ENCODE measurements at places on chromosomes 12 and 14.
A peak's percentile ranks its signal among the peaks of the same experiment; 100 is the strongest.

GRCh38 chr12:68613209-68613904 is 2.7 kb downstream of the RAP1B start:
- DNase-seq: no peak

GRCh38 chr12:11978726-11979384 is 91.9 kb upstream of the BCL2L14 start:
- DNase-seq: no peak

- DNase-seq: no peak
These were observed 21.8 kb downstream of the PDE6H start for GRCh38 chr12:14994610-14995009.

- peak; percentile 90 for DNase-seq
These were observed 35.6 kb downstream of the KRT76 start for GRCh38 chr12:52741375-52742195.

DNA sequence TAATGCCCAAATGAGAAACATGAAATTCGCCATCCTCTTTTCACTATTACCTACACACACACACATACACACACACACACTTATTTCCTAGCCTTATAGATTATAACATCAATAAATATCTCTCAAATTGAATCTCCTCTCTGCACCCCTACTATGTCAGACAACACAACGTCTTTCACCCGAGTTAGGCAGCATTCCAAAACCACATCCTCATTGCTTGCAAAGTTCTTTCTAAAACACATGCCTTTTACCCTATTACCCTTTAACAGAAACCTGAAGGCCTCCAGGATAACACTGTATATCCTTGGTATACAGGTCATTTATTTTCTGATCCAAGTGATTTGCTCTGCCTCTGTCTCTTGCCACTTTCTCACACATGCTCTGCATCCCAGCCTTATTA is 56.3 kb downstream of the KCNH5 start:
- no peak for DNase-seq

GRCh38 chr14:35285168-35286002 is 6.8 kb upstream of the PSMA6 start:
- no peak for DNase-seq

DNA sequence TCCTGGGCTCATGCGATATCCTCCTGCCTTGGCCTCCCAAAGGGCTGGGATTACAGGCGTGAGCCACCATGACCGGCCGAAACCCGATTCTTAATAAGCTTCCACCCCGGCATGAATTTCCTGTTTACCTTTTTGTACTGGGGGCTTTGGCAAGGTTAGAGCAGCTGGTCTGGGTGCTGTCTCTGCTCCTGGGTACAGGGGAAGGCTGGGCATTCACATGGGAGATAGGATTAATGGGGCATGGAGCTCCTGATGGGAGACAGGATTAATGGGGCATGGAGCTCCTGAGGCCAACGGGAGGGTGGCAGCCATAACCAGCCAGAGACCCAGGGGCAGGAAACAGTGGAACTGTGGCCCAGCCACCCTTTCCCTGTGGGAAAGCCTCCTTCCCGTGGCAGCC is 69.5 kb upstream of the DICER1 start:
- no peak for DNase-seq

DNA sequence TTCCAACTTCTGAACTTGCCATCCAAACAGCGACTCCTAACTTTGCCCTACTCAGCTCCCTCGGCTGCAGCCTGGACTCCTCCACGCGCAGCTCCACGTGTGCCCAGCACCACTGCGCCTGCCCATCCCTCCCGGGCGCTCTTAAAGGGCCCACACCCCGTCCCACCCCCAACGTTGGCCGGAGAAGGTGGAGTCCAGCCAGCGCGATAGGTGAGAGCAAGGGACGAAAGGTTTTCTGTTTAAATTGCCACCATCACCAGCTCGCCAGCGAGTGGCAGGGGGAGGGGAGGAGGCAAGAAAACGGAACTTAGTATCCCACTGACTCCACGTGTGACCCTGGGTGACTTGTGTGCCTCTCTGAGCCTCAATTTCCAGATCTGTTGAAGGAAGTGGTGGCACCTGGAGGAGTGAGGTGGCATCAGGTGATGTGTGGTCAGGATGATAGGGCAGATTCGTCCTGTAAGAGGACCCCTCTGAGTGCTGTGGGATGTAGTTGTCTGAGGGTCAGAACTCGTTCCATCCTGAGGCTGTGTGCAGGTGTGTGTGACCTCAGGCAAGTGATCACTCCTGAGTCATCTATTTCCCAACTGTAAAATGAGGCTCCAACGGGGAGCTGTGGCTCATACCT is 59.7 kb downstream of the TRPV4 start:
- peak; percentile 60 for DNase-seq

- DNase-seq: no peak
These were observed 18.5 kb downstream of the SFSWAP start for GRCh38 chr12:131729254-131729955.

- DNase-seq: no peak
These were observed 30.9 kb upstream of the NKX2-1 start for GRCh38 chr14:36550899-36551298.

DNA sequence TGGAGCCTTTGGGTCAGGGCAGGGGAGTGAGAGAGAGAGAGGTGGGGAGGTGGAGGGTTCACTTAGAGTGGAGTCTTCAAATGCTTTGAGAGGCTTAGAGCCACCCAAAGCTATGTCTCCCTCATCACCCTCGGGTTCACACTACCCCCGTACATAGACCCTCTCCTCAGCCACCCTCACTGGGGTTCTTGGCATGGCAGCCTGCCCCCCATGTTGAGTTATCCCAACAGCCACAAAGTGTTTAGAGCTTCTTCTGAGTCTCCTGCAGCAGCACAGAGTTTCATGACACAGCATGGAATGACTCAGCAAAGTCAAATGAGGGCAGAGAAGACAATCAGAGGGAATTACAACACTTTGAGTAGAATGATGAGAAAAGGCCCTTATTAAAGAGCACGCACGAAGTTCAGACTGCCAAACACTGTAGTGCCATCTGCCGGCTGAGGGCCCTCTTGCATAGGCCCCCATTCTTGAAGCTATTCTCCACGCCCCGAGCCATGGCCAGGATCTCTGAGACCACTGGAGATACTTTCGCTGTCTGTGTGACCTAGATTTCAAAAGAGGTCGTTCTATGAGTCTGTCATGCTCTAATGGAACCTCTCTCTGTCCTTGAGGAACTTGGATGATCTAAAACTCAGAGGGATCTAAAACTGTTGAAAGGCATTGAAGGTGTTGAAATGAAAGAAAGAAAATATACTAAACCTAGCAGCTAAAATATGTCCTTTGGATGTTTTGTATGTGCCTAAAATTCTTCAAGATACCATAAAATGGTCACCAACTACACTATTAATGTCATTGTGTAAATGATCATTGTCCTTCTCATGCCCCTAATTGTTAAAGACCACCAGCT is 221.9 kb downstream of the PELI2 start:
- DNase-seq: peak; percentile 40

DNA sequence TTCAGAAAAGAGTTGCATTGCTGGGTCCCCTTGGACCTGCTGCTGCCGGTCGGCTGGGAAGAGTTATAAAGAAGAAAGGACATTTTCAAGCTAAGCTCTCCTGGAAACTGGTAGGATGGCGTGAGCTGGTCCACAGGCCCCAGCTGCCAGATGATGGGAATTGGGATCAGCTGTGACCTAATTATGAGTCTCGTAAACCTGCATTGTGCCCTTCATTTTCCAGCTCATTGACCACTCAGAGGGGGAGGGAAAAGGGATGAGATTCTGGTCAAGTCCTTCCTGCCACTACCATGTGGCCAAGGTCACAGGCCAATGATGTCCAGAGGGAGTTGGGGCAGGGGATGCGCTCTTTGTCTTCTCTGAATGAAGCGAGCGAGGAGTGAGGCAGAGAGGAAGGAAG is 320.9 kb downstream of the NRXN3 start:
- no peak for DNase-seq

DNA sequence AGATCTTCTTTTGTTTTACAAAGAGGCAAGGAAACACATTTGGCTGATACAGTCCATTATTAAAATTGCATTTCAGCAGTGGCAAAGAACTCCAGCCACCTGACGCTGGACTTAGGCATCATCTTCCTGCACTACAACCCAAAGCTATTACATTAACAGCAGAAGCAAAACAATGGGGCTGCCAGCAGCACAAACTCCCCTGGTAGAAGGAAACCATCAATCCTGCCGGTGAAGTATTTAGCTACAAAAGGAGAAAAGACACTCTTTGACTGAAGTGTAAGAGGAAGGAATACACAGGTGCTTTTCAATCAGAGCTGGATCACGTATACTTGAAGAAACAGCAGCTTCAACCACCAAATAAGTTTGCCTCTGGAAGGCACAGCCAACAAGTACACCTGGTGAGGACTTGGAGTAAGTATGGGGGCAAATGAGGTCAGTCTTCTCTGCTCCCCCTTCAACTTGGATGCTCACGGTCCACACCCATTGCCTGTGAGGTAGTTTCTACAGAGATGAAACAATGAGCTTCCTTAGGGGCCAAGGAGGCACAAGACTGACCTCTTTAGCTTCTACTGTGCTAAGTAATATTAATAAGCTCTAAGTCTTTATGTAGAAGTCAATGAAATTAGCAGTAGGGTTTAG is 125.9 kb upstream of the FOXN3 start:
- DNase-seq: no peak

GRCh38 chr12:14846876-14847580 is 3.7 kb upstream of the ART4 start:
- no peak for DNase-seq

GRCh38 chr12:52423661-52424500 is 10.3 kb downstream of the KRT75 start:
- DNase-seq: no peak

GRCh38 chr12:103571286-103571685 is 15.8 kb upstream of the STAB2 start:
- DNase-seq: no peak

GRCh38 chr14:40416565-40416964 is 984.3 kb upstream of the FBXO33 start:
- DNase-seq: no peak

DNA sequence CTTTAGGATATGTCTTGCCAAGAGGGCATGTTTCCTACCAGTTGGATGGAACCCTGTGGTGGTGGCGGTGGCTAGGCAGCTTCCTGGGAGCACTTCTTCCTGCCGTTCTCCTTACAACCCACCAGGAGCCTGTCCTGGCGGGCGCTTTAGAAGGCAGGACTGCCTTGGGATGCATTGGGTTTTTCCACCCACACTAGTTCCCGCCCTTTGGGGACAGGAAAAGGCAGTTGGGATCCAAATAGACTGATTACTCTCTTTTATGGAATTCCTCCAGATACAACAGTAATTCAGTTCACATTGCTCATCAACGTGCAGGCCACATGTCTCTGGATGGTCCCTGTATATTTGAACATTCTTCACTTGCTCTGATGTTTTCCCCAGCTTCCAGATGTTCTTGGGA is 305.7 kb upstream of the SSTR1 start:
- no peak for DNase-seq

DNA sequence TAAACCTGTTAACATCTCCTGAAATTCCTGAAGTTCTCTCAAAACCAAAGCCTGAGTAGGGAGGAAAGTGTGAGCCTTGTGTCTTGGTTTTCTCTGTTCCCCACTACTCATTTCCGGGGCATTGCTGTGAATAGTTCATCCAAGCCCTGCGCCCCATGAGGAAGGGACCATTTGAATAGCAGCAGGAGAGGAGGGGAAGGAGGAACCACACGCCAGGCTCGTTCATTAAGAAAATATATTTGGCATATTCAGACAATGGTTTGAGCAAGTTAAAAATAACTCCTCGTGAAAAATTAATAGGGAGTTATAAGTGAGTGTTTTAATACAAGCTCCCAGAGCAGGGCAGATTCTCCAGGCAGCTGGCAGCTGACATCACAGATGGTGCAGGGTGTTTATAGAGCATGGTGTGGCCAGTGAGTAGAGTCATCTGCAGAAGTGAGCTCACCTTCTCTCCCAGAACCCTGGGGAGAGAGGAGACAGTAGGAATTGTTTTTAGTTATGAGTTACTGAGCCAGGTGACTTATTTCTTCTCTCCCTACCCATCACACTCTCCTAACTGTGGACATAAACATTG is 29.5 kb upstream of the CISTR start:
- no peak for DNase-seq

- no peak for DNase-seq
These were observed 2.9 kb downstream of the GLIPR1 start for GRCh38 chr12:75483431-75483830.

DNA sequence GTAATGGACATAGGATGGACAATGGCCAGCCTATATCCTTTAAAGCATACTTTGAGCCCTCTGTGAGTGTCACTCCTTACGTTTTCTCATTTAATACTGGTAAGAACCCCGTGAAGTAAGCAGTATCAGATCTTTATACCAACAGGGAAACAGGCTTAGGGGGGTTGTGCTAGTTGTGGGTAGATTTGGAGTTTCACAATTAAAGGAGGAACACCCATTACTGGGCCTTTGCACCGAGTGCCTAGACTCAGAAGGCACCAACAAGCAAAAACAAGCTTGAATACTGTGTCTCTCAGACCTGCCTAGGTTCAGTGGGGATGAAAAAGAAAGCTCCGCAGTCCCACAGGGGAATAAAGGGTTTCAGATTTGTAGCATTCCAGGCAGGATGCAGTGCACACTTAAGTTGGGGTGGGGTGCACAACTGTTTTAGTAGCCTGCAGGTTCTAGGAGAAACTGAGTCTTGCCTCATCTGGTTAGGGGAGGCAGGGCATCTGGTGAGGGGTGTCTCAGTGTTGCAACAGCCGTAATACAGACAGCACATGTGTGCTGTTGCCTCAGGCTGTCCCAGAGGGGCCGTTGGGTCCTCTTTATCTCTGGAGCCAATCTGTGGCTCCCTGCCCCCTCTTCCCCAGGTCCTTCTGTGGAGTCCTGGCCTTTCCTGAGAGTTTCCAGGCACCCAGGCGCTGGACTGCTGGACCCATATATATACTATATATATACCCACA is 51.2 kb downstream of the IRAK3 start:
- DNase-seq: no peak

- no peak for DNase-seq
These were observed 372.5 kb upstream of the DDHD1 start for GRCh38 chr14:53525608-53526007.

DNA sequence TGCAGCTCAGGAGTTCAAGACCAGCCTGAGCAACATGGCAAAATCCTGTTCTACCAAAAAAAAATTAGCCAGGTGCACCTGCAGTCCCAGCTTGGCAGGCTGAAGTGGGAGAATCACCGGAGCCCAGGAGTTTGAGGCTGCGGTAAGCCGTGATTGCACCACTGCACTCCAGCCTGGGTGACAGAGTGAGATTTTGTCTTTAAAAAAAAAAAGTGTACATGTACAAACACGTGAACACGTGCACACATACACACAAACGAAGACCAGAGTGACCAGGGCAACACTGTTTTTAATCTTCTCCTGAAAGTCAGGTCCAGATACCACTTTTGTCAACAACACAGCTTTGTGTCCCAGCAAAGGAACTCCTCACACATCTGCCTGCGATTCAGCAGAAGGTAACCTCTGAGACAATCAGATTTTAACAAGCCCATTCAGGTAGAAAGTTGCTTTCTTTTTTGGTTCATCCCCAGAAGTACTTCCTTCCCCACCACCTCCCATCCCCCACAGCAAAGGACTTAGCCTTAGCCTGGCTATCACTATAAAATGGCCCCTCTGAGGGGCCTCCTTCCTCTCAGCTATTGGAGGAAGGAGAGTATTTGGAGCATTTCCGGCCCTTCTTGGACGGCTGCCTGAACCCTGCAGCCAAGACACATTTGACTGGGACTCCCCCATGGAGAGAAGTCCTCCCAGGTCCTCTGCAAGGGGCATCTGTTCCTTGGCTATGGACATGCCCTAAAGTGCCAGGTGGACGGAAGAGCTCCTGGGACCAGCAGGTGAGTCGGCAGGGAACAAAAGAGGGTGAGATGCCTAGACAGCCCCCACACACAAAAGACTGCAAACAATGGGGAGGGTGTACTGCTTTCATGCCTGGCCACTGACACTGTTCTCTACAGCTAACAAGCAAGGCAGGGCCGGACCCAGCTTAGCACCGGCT is 9.8 kb downstream of the CTDSP2 start:
- DNase-seq: no peak

Data from T47D (cell line).